ENCODE measurements at places on chromosomes 6 and 20. TPM values are rescaled to one million over a fixed set of nuclear protein-coding genes. Genes with fewer than 3 reads are reported as not detected.
A peak's percentile ranks its signal among the peaks of the same experiment; 100 is the strongest.

DNA sequence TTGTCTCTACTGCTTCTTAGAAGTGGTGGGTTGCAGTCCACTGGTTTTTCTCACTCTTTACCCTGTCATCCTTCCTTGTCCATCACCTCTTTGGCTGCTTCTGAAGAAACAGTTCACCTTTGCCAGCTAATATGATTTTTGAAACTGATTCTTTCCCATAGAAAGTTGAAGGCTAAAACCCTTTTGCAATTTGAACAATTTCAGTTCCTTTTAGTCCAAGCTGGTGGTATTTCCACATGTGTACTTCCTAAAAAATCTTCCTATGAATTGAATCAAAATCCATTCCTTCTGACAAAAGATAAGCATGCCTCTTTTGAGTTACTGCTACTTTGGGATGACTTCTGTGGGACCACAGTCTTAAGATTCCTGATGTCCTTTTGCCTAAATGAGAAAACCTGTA lies 210.0 kb upstream of the MAN1A1 start:
- no peak for DNase-seq

- DNase-seq, result peak; percentile 81
Measured at GRCh38 chr20:11810311-11811083, 107.2 kb upstream of the BTBD3 start.

DNA sequence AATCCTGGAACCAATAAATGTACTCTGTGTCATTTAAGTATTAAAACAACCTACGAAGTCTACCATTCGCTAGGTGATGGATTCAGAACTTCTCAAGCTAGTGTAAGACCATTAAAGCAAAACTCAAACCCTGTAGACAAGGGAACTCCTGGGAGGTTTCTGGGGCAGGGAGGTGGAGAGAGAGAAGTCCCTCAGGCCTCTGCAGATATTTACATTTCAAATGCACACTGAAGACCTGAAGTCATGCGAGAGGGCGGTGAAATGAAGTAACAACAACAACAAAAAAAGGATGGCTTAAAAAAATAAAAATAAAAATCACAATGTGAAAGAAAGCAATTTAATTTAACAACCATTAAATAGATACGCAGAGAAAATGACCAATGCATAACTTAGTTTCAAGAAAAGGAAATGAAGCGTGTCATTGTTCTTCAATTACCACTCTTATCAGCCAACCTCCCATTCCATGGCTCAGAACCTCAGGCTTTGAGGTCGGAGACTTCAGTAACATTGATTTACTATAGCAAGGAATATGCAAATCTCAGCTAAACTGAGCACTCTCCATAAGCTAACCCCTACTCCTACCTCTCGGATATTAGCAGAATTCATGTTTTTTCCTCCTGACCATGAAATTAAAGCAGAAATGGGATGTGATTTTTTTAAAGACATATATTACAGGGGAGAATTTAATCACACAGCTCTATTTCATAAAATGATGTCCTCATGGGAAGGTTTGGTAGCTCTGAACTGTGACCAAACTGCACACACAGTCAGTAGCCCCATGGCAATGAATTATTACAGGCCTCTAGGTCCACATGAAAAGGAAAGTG lies 140.6 kb downstream of the KIF16B start:
- DNase-seq, result no peak

GRCh38 chr6:45645302-45645701 lies 267.6 kb upstream of the SUPT3H start:
- no peak for DNase-seq

DNA sequence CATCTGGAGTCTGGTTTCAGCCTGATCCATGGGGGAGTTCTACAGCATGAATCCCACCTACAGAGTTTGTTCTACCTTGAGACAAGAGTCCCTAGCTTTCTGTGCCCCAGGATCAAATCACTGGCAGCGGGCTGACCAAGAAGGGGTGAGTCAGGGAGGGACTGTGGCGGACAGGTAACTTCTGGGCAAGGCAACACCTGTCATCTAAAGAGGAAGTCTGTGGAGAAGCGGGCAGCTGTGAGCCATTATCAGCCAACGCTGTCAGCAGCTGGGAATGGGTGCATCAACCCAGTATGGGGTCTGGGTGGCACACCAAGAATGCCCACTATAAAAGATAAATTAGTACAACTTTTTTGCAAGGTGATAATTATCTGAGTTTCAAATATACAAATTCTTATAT lies 45.9 kb downstream of the UBE3D start:
- no peak for DNase-seq

- DNase-seq, result peak; percentile 95
Measured at GRCh38 chr6:142374965-142375733, 73.3 kb downstream of the ADGRG6 start.

DNA sequence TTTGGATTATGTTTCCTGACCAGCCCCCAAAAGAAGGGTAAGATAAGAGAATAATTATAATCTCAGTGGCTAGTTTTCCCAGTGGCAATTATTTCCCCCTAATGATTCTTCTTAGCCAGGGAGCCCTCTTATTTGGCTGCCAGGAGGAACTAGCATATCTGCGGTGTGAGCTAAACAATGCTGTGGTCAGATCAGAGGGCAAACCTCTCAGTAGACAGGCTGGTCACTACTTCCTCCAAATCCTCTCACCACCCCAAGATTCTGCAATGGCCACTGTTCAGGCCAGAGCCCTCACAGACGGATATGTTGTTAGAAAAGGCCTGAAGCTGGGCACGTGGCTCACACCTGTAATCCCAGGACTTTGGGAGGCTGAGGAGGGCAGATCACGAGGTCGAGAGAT lies 273.4 kb upstream of the SASH1 start:
- DNase-seq, result no peak

- DNase-seq, result no peak
Measured at GRCh38 chr6:158645064-158646022, 800 bp upstream of the DYNLT1 start.

GRCh38 chr6:142820338-142821051 lies 124.5 kb downstream of the HIVEP2 start:
- no peak for DNase-seq

PET117 gene
- total RNA-seq, result 43.5 TPM

EBF4 gene
- total RNA-seq, result 7.2 TPM

Data from A172 (cell line).